ENCODE measurements at places on chromosomes 2 and 18.

GRCh38 chr2:1936427-1936980 lies 192.2 kb upstream of the PXDN start:
- no peak for DNase-seq

GRCh38 chr2:145987793-145988192 lies 1467.9 kb upstream of the ZEB2 start:
- DNase-seq = no peak

GRCh38 chr2:56209701-56210100 lies 25.9 kb downstream of the CCDC85A start:
- no peak for DNase-seq

DNA sequence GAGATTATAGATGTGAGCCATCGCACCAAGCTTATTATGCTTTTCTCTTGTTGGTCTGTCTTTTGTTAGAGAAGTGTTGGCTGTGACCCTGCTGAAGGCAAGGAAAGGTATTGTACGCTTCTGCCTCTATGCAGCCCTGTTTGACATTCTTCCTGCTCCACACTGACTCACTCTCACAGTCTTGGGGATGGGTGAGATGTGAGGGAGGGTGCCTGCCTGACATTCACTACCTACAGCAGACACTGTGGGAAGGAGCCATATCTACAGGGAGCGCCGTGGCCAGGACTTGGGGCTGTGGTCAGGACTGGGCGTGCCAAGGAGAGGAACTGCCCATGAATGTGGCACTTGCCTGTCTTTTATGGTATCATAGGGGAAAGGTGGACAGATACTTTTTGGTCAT lies 43.9 kb upstream of the FHL2 start:
- no peak for DNase-seq

DNA sequence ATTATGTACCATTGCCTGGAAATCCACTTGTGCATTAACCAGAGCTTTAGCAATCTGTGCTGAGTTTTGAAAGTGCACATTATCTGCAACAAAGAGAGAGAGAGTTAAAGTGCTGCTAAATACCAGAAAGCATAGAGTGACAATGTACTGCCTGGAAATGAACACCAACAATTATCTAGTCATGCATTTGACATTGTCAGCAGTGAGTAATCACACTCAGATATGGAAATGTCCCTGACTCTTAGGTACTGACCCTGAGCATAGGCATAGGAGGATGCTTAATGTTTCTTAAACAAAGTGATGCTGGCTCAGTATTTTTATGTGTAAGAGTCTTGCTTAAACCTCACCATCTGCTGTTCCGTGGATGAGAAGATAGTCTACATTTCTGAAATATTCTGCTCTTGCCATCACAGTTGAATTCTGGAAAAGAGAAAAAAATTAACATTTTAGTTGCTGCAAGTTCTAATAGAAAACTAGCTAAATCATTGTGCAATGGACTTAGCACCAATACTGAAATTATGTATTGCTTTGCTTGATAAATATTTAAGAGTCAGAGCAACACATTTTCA lies 20.8 kb upstream of the GCG start:
- DNase-seq = no peak

GRCh38 chr2:147789287-147789686 lies 55.5 kb upstream of the ACVR2A start:
- no peak for DNase-seq

DNA sequence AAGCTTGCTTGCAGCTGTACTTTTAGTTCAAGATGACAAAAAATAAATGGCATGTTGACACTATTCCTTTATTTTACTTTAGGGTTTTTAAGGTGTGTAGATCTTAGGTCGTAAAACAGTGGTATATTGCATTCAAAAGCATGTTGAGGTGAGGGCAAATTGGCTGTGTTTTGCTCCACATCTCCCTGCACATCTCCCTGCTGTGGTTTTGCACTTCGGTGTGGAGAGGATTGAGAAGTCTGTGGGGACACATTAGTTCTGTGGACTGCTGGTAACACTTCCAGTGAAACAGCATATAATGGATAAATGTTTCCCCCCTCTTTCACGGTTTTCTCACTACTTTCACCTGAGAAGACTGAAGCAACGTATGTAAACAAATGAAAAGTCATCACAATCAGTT lies 25.1 kb downstream of the C2orf74 start:
- no peak for DNase-seq

DNA sequence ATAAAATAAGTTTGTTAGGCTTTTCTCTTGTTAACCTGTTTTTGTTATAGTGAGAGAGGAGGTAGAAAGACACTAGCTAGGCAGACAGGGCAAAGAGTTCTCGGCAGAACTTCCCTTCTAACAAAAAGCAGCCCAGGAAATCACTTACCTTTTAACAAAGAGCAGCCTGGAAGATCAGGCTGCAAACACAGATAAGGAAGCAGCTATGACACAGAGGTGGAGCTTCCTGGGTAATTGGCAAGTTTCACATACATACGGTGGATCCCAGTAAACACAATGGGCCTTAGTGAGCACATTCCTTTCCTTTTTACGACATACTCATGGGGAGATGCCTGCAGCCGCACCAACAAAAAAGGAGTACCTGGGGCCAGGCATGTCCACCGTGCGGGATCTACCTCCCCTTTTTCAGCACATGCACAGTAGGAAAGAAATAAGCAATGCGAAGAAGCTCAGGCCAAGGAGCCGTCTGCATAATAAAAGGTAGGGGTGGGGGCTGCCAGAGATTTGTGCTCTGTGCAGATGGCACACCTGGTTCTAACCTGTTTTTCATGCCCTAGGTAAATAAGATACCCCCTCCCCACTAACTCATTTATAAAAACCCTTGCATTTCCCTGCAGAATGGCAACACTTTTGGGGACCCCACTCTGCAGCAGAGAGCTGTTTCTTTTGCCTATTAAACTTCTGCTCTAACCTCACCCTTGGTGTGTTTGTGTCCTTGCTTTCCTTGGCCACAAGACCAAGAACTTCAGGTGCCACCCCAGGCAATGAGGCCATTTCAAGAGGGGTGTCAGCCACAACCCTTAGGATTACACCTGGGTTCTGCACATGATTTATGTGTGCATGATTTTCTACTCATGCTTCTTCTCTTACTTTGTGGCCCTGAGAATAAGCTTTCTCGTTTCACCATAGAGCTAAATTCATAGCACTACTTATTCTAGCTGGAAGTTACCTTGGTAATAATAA lies 26.5 kb downstream of the MDH1 start:
- no peak for DNase-seq

GRCh38 chr2:27776097-27776496 lies 4.6 kb downstream of the MRPL33 start:
- DNase-seq = no peak

DNA sequence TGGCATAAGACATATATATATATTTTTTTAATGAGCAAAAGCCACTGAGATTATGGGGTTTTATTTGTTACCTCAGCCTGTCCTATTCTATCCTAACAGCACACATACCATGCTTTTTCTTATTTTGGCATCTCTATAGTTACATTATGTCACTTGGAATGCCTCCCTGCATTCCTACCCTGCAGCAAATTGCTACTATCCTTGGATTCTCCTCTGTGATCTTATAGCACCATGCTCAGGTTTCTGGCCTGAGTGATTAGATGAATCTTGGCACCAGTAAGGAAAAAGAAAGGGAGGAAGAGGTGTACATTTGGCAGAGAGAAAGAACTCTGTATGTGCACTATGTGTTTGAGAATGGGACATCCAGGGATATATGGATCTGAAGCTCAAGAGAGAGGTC lies 86.3 kb upstream of the PELI1 start:
- no peak for DNase-seq

DNA sequence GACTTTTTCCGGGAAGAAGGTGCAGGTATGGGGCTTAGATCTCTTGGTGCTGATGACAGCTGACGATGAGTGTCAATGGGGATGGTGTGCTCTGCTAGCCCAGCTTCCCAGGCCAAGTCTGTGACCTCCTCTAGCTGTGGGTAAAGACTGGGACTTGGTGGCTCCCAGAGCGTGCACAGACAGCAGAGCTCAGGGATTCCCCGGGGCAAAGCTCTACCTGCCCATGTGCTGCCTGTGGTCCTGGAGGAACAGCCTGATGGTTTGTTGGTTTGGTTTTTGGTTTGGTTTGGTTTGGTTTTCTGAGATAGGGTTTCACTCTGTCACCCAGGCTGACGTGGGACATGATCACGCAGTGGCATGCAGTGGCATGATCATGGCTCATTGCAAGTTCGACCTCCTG lies 19.2 kb downstream of the ATP6V1B1 start:
- DNase-seq = no peak

GRCh38 chr2:27407798-27408491 lies 1.4 kb downstream of the PPM1G start:
- no peak for DNase-seq

DNA sequence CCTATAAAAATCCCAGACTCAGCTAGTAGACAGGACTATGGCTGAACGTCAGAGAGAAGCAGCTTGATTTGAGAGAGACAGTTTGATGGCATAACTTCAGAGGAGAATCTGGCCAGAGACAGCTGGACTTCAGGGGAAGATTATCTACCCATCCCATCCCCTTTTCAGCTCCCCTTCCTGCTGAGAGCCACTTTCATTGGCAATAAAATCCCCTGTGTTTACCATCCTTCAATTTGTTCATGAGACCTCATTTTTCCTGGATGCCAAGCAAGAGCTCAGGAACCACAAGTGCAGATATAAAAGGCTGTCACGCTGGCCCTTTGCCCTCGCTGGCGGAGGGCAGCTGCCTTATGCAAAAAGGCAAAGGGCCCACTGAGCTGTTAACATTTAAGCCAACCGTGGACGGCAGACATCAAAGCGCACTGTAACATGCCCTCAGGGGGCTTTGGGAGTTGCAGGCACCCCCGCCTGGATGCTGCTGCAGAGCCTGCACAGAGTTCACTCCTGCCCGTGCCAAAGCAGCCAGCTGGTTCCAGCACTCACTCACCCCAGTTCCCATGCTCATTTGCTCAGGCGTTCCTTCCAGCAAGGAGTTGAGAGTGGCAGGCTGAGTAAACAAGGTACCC lies 164.3 kb upstream of the PGAP1 start:
- DNase-seq = no peak

DNA sequence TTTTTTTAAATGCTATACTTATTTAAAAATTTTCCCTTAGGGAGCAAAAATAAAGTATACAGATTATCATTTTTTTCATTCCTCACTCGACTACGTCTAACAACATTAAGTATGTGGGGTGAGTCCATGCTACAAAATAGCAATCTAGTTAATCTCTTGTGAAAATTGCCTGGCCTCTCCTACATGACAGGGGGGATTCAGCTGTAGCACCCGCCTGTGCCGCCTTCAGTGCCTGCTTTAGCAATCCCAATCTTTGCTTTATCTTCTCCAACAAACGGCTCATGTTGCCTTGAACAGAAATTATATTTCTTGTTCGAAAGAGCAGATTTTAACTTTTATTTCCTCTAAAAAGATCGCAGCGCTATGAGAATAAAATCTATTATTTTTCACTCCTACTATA lies 2.4 kb upstream of the SOX11 start:
- DNase-seq = no peak

GRCh38 chr2:26648516-26648915 lies 7.3 kb upstream of the CIB4 start:
- DNase-seq = no peak

DNA sequence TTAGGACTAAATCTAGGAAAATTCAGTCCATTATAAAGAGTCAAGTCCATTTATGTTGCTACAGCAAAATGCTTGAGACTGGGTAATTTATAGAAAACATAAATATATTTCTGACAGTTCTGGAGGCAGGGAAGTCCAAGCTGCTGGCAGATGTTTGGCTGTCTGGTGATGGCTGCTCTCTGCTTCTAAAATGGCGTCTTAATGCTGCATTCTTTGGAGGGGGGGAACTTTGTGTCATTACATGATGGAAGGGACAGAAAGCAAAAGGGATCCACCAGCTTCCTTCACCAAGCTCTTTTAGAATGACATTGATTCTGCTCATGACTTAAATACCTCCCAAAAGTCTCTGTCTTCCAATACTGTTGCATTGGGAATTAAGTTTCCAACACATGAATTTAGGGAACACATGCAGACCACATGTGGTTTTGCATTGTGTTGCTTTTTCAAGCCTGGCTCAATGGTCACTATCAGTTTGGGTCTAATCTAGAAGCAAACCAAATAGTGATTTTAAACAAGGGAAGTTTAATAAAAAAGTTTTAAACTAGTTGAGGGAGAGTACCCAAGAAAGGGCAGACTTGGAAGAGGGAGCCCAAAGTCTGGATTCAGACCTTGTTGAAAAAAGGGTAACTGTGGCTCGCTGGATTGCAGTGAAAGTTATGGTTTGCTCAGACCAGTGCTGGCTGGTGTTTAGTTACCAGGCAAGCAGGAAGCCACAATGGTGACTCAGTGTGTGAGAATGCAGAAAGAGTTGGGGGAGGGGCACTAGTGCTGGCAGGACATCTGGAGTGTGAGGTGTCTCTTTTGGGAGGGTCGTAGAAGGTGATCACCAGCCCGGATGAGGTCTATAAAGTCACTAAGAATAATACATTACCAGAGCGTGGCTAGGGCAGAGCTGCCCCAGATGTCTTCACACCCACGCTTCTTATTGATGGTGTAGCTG lies 30.8 kb downstream of the C18orf54 start:
- DNase-seq = no peak

DNA sequence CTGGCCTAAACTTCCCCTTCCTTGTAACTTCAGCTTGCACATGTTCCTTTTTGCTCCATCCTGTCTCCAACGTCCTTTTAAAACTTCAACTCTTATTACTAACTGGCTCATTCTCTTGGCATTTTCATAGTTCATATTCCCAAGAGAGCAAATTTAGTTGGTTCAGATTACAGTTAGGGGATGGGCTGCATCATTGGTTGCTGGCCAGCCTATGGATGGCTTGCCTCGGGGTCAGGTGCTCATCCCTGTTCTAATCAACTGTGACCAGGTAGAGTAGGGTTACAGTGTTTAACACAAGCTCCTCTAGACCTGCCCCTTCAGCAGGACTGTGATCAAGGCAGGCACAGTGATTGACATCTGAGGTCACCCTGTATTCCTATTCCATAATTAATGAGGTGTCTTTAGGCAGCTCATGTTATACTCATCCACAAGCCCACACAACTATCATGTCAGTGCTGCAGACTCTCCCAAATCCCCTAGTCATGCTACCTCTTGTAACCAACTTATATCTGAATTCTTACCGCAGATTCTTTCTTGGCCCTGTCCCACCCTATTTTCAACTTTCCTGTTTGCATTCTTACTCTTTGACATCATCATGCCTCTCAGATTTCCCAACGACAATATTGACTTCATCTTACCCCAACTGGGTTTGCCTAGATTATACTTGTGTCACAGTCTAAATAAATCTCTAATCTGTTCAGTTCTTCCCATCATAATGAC lies 293.3 kb downstream of the MTX2 start:
- DNase-seq = no peak

DNA sequence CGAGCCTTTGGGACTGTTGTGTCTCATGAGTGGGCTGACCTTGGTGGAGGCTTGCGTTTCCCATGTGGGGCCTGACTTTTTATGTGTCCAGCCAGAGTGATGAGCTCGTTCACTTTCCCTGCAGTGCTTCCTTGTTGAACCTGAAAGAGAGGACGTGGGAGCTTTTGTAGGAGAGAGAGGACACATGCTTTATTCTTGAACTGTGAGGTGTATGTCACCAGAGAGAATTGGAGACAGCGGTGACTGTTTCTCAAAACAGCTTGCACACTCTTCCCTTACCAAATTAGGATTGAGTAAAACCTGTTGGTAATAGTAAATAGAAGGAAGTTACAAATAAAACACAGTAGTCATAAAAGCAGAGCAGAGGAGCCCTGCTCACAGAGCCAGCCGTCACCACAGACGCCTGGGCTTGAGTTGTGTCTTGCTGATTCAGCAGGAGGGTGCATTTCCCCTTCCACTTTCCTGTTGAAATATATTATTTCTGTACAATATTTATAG lies 60.7 kb downstream of the INPP4A start:
- DNase-seq = no peak

GRCh38 chr2:195648787-195649186 lies 8.2 kb upstream of the SLC39A10 start:
- no peak for DNase-seq

All from NCI-H2029 treated with DMSO at 0.1 percent for 48 hours (cell line).